ENCODE measurements at places on chromosomes 16 and 17.

DNA sequence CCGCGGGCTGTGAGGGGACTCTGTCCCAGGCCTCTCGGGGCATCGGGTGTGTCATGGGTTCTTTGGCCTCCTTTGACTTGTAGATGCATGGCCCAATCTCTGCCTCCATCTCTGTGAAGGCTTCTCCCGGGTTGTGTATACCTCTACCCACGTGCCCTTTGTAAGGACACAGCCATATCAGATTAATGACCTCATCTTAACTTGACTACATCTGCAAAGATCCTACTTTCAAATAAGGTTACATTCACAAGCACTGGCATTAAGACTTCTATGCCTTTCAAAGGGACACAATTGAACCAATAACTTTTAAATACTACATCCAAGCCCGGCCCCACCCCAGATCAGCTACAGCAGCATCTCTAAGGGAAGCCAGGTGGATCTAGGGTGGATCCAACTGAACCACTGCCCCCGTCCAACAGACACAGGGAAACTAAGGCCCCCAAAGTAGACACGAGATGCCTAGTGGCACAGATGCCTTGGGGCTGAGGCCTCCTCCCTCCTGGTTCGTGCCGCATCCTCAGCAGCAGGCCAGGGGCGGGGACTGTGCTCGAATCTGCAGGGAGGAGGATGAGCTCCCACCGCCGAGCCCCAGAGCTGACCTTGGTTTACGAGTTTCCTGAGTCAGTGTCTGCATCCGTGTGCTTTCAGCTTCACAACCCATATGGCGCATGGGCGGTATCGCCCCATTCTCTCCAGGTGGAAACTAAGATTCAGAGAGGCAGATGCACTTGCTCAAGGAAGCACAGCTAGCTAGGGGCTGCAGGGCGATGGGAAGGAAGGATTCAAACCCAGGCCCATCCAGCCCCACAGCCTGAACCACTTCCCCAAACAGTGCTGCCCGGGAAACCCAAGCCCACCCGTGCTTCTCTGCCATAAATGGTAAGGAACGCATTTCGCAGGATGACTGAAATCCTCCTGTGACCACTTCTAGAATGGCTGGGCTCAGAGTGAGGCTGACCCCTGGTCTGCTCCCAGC, 353.3 kb downstream of the C16orf95 start:
- DNase-seq = no peak

DNA sequence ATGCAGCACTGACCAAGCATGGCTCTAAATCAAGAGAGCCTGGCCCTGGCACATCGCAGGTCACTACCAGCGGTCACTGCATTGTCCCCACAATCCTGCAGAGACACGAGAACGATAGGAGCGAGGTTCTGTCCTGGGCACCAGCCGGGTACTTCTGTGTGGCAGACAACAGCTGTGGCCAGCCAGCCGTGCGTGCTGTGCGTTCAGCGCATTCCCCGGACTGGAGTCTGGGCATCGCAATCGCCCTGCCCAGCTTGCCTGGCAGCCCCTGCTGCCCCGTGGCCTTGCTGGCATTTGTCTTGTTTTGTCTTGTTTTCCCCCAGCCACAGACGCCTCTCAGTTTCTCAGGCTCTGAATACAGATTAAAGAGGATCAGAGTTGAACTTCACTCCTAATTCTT, 33.9 kb downstream of the COTL1 start:
- no peak for DNase-seq

GRCh38 chr16:66972983-66973382, 11.9 kb downstream of the CES3 start:
- DNase-seq = no peak

GRCh38 chr16:80346111-80346632, 194.6 kb upstream of the DYNLRB2 start:
- DNase-seq = no peak

GRCh38 chr17:29665481-29665810, 42.7 kb upstream of the CORO6 start:
- no peak for DNase-seq

GRCh38 chr16:50711862-50712559, 18.6 kb downstream of the NOD2 start:
- DNase-seq = no peak

DNA sequence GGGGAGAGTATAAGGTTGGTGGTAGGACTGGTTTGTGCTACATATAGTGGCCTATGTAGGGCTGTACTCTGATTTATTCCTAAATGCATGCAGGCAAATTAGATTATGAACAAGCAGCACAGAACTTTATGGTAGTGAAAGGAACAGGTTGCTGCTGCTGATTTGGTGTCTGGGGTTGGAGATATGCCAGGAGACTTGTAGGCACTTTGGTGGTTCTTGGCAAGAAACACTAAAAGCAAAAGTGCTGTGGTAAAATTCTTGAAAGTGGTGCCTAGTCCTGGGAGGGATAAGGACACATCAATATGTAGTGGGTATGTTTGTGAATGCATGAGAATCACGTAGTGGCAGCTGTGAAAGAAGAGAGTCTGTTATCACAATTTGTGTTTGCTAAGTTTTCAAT, 2126.0 kb downstream of the TP53TG3F start:
- no peak for DNase-seq

DNA sequence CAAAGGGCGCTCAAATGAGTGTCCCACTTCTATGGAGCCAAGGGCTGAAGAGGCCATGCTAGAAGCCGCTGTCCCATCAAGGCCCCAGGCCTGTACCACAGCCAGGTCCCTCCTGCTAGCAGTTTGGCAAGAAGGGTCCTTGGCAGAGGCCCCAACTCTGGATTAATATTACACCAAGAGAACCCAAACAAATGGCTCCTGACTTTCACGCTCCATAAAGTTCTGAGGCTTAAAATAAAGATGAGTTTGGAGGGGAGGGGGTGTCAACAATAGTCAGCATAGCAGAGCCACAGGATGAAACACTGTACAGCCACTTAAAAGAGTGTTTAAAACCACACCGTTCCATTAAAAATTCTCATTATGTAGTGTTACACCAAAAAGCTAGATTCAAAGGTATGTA, 30.5 kb downstream of the CUEDC1 start:
- DNase-seq = no peak

DNA sequence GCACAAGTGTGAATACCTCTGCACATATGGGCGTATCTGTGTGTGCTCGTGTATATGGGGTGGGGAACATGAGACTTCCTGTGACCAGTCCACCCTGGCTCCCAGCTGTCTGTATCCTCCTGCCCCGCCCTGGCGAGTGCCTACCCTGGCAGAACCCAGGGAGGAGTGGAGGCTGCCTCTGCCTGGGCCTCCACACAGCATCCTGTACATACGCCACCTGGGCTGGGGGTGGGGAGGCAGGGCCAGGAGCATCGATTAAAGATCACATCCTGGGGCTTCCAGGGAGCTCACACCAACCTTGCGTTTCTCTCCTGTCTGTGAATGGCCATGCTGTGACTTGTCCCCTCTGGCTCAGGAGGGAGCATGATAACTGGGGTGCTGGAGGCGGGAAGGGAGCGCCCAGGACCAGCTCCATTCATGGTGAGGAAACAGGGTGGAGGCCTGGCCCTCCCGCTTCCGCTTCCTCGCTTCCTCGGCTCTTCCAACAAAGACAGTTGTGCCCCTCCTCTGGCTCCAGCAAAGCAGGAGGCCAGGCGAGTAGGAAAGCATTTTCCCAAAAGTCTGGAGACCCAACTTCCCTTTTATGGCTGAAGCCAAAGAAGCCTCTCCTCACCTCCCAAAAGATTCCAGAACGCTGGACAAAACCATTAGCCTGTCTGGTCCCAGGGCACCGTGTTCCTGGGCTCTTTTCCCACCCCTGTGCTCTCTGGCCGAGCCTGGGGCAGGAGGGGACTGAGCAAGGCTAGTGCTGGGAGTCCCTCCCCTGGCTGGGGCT, 22.9 kb downstream of the ADAM11 start:
- DNase-seq = no peak

GRCh38 chr17:1591474-1592090, 29.0 kb upstream of the PITPNA start:
- no peak for DNase-seq

- no peak for DNase-seq
Measured at GRCh38 chr17:55961386-55961785, 191.9 kb upstream of the ANKFN1 start.

DNA sequence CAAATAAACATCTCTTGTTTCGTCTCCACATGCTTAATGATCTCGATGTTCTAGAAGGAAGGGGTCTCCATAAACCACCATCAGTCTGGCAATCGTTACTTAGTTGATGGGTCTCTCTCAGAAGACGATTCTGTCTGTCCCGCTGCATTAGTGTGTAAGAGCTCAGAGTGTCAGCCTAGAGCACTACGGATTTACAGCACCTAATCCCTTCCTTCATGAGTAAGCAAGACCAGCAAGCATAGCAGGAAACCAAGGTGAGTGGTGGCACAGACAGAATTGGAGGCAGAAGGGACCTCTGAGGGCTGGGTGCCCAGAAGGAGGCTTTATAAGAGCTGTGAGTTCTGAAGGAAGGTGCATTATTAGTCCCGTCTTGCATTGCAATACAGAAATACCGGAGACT, 440.1 kb downstream of the RBFOX1 start:
- no peak for DNase-seq

- no peak for DNase-seq
Measured at GRCh38 chr16:56688762-56689161, 6.5 kb downstream of the MT1X start.

DNA sequence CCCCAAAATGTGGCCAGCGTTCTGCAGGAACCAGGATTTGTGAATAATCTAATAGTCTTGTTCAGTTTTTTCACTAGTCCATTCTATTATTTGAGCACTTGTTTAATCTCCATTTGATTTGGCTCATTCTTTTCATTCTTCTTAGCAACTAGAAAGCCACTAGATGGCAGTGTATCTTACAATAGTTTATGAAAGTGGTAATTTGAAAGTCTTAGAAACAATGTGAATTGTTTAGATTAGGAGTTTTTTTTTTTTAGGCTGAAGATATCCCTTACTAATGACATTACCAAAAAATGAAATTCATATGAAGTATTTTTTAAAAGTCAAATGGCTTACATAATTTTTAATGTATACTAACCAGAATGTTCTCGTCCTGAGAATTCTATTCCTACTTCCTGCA, 6.7 kb downstream of the ERI2 start:
- DNase-seq = peak; percentile 61

DNA sequence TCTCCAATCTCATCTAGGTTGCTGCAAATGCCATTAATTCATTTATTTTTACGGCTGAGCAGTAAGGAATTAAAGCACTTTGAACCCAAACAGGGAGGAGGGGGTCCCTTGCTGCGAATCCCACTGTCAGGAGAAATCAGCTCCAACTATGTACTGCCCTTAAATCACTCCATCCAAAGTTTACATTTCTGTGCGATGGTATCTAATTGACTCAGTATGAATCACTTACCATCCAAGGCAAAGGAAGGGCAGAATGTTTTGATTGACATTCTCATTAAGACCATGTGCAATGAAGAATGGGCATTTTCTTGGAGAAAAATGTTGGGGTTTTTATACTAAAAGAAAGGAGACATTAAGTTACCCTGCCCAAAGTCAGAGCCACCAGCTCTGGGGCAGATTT, 47.7 kb upstream of the XYLT1 start:
- DNase-seq = no peak

- DNase-seq = peak; percentile 10
Measured at GRCh38 chr17:59093145-59093701, 13.5 kb downstream of the TRIM37 start.

DNA sequence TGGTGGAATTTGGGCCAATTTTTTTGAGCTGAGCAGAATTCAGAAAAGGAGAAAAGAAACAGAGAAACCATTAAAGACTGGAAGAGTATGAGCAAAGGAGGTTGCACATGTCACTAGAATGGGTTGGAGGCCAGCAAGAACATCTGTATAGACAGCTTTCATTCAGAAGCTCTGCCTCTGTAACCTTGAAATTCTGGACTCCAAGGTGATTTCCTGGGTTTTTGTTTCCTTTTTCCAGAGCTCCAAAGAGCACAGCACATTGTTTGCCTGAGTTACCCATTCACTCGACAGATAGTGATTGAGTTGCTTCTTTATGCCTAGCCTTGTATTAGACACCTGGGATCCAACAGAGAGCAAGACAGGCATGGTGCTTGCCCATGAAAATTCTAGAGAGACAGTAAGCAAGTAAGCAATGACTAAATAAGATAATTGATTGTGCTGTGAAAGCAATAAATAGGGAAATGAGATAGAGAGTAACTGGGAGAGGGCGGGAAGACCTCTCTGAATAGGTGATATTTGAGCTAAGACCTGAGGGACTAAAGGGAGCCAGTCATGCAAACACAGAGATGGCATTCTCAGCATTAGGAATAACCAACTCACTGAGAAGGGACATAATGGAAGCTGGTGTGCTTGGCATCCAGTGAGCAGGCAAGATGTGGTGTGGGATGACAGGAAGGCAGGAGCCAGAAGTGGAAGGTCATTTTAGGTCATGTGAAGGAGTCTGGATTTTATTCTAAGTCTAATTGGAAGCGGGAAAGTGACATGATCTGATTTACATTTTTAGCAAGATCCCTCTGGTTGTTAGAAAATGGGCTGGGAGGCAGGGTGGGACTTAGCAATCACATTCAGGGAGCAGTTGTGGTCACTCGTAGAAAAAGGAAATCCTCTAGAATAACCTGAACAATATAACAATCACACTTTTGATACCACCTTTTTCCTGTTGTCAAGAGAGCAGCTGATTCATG, 197.5 kb downstream of the HS3ST3A1 start:
- no peak for DNase-seq

GRCh38 chr17:73390221-73390620, 78.4 kb upstream of the CDC42EP4 start:
- no peak for DNase-seq

- DNase-seq = no peak
Measured at GRCh38 chr16:68722119-68723024, 14.7 kb upstream of the CDH1 start.

DNA sequence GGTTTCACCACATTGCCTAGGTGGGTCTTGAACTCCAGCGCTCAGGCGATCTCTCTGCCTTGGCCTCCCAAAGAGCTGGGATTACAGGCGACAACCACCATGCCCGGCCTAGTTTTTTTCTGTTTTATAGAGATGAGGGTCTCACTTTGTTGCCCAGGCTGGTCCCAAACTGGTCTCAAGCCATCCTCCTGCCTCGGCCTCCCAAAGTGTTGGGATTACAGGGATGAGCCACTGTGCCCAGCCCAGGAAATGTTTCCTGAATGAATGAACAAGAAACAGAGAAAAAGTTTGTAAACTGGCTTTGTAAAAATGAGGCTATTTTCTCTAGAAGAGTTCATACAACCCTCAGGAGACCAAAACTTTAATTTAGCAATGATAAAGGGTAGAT, 68.0 kb downstream of the WWP2 start:
- no peak for DNase-seq

DNA sequence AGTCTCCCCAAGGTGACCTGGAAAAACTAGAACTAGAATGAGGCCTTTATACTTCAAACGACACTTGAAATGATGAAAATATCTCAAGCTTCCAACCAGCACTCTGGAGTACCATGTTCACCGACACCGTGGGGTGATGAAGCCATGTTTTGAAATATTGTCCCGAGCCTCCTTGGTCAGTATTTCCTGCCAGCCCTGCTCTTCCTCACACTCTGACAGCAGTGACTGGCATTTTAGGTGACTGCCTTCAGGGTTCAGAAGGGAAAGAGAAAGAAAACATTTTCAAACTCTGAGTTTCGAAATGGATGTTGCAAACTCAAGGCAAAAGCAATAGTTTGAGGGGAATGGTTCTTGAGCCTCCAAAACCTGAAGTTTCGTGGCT, 39.3 kb upstream of the IRX6 start:
- DNase-seq = no peak

GRCh38 chr16:14241631-14242030, 170.5 kb downstream of the MRTFB start:
- DNase-seq = no peak
